ENCODE measurements at places on chromosomes 7 and 10. TPM values are rescaled to one million over a fixed set of nuclear protein-coding genes. Genes with fewer than 3 reads are reported as not detected.

Gene SPDYE1
- total RNA-seq, result not detected

Gene FOXP2
- not detected for total RNA-seq

Gene GLUD1
- 98.9 TPM for total RNA-seq

Gene SPACDR
- total RNA-seq, result 0.68 TPM

Gene NYAP1
- total RNA-seq, result 2.3 TPM

Gene CYP2W1
- total RNA-seq, result not detected

Gene DEPP1
- total RNA-seq, result 1.1 TPM

Gene KCNH2
- total RNA-seq, result 0.38 TPM

Gene AGMO
- 0.72 TPM for total RNA-seq

Gene CYP2E1
- 0.39 TPM for total RNA-seq

Gene NEURL1
- 0.20 TPM for total RNA-seq

Gene PLAU
- total RNA-seq, result 124 TPM

Gene CYP2C9
- total RNA-seq, result 0.14 TPM

Gene SMNDC1
- 54.0 TPM for total RNA-seq

Gene HSPA12A
- total RNA-seq, result 12.6 TPM

Gene SPDYE11
- not detected for total RNA-seq

Gene ZNF248
- total RNA-seq, result 4.5 TPM

Gene ABI1
- 60.0 TPM for total RNA-seq

Gene ANXA8L1
- 86.4 TPM for total RNA-seq

Gene NUTM2B
- 0.33 TPM for total RNA-seq

Gene PITX3
- total RNA-seq, result 0.37 TPM

Gene HOXA4
- total RNA-seq, result 2.7 TPM

Gene GTF2IRD1
- 14.1 TPM for total RNA-seq

Gene CALML5
- total RNA-seq, result not detected

Gene SPAG6
- not detected for total RNA-seq

Gene ARL4A
- 54.6 TPM for total RNA-seq

Gene CUL1
- 63.9 TPM for total RNA-seq

Gene RASSF4
- 1.6 TPM for total RNA-seq

Gene AKR1C8
- 0.42 TPM for total RNA-seq

Gene VENTX
- total RNA-seq, result not detected

Measured in A549 treated with CORT108297 at 1 μM for 4 hours (cell line).